ENCODE measurements at places on chromosomes 1 and 21.

- peak; percentile 92 for DNase-seq
Observed at GRCh38 chr1:31789259-31790065, 25.3 kb upstream of the ADGRB2 start.

DNA sequence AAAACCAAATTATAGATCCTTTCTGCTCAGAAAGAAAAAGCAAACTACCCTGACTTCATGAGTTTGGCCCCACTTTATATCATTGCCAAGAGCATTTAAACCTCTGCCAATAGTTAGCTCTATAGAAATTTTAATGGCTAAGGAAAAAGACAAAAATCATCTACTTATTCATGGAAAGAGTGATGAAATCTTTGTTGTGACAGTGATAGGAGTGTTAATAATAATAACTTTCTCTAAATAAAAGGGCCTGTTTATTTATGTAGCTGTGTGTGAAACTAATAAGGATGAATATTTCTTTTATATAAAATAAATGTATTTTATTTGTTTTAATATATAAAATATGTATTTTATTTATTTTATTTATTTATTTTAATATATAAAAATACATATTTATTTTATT is 6.4 kb downstream of the CHODL start:
- no peak for DNase-seq

DNA sequence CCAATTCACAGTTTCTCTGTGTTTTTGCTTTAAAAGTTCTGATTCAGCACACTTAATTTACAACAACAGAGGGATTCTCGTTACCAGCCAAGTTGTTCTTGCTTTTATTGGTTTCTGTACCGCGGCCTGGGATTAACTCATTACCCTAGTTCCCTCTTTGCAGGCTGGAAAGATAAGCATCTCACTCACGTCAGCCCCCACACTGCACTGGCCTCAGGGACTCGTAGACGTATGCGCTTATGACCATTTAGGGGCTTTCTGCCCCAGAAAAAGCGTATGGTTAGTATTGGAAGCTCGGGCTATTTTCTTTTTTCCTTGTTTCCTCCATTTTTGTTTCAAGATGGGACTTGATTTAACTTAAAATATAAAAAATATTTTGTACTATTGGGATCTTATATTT is 76.0 kb downstream of the POFUT2 start:
- DNase-seq = no peak

GRCh38 chr1:233790662-233791371 is 113.7 kb upstream of the SLC35F3 start:
- DNase-seq = peak; percentile 94

DNA sequence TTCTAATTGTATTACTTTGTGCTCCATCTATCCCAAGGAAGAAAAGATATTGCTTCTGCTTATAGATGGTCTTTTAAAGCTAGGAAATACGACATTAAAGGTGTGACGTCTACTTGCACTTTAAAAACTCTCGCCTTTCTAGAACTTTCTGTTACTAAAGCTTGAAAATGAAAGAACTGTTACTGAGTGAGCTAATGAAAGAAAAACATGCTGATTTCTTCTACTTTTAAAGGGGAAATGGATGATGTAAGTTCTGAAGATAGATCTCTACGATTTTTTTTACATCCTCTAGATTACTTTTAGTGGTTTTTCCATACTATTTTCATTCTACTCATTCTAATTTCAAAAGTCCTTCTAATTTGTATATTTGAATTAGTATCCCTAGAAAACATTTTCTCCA is 387.5 kb downstream of the USP25 start:
- no peak for DNase-seq

DNA sequence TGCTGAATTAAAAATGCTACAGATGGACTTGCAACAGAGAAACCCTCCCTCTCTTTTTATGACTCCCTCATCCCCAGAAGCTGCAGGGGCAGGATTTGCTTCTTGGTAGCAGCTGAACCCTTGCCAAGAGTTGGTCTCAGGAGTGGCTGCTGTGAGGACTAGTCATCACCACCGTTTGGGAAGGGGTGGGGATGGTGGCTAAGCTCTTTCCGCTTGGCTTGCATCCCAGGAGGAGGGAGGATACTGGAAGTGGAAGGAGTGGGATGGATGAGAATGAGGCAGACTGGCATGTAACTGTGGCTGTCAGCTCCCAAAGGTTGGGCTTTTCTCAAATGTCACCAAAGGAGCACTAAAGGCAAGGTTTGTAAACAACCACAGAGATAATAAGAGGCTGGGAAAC is 50.8 kb upstream of the COL24A1 start:
- DNase-seq = no peak

GRCh38 chr1:15863156-15863901 is 15.8 kb downstream of the SPEN start:
- DNase-seq = no peak

Data from cerebellar cortex (tissue), 1 donor.